Activated CD4-positive, alpha-beta memory T cell treated with anti-CD3 and anti-CD28 coated beads for 36 hours (primary cell): ENCODE measurements at places on chromosomes 3 and 15. TPM values are rescaled to one million over a fixed set of nuclear protein-coding genes. Genes with fewer than 3 reads are reported as not detected.

ACKR2 gene
- 0.44 TPM for total RNA-seq

VGLL4 gene
- 18.7 TPM for total RNA-seq

SPINK8 gene
- total RNA-seq: not detected

TMEM39A gene
- total RNA-seq: 33.9 TPM
